Globus pallidus (tissue), 1 donor: ENCODE measurements at places on chromosomes 5 and 9.

- DNase-seq, result peak; percentile 29
Measured at GRCh38 chr9:16705111-16705604, 165.3 kb downstream of the BNC2 start.

- DNase-seq, result no peak
Measured at GRCh38 chr5:179165421-179166170, 105.4 kb downstream of the ZNF354C start.

DNA sequence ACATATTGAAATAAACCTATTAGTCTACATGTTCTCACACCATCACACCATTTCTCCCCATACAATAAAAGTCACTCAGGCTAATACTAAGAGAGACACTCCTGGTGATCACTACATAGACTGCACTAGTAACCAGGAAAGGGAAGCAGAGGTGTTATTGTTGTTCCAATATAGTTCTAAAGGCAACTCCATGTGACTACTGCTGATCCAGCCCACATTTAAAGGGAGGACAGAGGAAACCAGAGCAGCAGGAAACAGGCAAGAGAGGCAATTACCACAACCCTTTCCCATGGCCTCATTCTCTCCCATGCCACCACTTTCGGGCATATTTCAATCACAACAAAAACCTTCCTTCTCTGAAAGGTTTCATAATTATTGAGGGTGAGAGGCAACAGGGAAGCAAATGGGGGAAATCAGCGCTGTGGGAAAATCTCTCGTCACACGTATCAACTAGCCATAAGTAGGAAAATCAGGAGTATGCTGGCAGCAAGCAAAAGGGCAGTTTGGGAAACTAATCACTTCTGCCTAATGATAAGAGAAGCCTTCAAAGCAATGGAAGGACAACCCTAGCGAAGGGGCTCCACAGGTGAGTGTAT is 1.8 kb downstream of the UBAP2 start:
- DNase-seq, result no peak

DNA sequence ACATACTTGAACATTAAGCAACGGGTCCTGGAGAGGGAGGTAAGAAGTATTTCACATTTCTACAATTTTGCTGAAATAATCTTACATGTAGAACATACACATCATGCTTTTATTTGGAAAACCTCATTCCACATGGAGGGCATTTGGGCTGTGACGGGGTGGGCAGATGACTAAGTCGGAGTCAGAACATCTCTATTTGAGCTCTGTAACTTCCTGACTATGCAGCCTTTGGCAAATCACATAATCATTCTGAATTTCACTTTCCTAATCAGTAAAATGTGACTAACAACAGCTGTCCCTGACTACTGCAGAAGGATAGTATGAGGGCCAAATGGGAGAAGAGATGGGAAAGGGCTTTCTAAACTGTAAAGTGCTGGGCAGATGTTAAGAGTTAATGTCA is 17.1 kb upstream of the IL6ST start:
- no peak for DNase-seq

- peak; percentile 54 for DNase-seq
Measured at GRCh38 chr9:104091708-104092107, 2.4 kb upstream of the SMC2 start.

- peak; percentile 75 for DNase-seq
Measured at GRCh38 chr5:116989995-116990394, 415.4 kb upstream of the SEMA6A start.

DNA sequence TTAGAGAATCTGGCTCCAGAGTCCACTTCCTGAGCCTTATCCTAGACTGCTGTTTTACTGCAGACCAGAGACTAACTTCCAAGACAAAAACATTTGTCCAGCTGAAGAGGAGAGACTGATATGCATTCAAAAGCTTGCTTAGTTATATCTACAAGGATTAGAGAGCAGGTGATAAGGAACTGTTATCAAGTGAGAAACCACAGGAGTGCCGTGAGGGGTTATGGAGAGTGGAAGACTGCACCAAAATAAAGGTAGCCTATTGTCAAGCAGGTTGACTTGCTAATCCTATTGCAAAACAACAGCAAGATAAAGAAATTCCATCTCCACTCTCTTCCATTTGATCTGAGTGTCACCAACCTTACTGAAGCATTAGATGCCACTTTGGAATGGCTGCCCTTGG is 139.1 kb downstream of the SCAMP1 start:
- DNase-seq, result no peak
